ENCODE measurements at places on chromosomes 2 and 18.

DNA sequence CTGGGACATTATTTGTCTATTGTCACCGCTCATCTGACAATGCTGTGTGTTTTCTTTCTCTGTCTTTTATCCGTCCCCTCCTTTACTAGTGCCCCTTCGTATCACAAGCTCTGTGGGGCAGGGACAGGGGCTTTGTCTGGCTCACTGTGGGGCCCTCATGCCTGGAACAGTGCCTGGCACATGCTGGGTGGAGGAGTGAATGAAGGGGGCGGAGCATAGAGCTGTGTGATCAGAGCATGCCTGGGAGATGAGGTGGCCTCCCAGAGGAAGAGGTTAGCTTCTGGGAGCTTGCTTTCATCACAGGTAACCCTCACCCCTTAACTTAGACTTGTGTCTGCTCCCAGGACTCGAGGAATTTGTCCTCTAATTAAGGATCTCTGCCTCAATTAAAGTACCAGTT is 16.4 kb downstream of the MTCL1 start:
- no peak for DNase-seq

- DNase-seq = peak; percentile 34
Observed at GRCh38 chr2:23385748-23386338, 864 bp downstream of the KLHL29 start.

DNA sequence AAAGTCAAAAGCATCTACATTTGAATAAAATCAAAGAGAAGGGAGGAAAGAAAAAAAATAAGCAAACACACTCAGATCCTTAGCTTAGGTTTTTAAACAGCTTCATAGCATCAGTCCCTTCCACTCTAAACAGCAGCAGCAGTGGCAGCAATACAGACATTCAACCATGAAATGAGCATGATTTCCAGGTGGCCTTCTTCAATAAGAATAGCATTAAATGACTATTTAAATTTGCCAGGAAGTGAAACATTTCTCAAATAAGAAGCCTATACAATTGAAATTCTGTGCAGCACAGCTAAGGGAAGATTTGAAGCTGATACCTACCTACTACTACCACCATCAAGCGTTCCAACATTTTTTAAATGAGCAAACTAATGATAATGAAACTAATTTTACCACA is 138.1 kb upstream of the REG3G start:
- DNase-seq = no peak

GRCh38 chr18:76468345-76469304 is 26.4 kb downstream of the ZNF516 start:
- no peak for DNase-seq

DNA sequence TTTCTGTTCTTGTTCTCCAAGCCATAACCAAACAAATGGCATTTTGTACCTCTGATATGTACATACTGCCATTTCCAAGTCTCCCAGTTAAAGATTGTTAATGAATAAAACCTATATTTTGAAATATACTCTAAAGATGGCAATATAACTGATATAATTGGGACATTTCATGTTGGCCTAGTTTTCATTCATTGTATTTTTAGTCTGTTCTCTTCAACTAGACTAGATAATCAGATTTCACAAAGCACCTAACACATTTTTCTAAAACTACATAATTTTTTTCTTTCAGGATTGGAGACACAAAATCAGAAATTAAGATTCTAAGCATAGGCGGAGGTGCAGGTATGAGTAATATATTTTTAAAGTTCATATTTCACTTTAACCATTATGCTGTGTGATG is 5.6 kb downstream of the HNMT start:
- DNase-seq = no peak

DNA sequence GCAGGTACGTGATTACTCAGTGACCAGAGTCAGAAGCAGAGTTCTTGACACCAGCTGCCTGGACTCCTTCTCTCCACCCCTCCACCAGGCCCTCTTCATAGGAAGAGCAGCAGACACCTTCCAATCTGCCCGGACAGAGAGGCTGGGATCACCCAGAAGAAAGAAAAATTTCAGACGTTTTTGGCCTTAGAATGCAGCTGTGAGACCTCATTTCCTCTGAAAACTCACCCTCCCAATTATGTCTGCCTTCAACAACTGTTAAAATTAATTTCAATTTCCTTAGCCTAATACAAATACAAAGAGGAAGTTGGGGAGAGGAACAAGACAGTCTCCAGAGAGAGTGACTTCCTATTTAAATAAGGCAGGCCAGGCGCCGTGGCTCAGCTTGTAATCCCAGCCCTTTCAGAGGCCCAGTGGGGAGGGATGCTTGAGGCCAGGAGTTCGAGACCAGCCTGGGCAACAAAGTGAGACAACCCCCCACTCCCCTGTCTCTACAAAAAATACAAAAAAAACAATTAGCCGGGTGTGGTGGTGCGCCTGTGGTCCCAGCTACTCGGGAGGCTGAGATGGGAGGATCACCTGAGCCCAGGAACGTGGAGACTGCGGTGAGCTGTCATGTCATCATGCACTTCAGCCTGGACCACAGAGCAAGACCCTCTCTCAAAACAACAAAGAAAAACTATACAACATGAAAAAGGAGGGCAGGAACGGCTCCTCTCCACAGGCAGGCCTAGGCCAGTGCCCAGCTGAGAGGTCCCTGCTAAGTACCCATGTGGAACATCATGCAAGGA is 1.6 kb downstream of the SLC66A2 start:
- no peak for DNase-seq

DNA sequence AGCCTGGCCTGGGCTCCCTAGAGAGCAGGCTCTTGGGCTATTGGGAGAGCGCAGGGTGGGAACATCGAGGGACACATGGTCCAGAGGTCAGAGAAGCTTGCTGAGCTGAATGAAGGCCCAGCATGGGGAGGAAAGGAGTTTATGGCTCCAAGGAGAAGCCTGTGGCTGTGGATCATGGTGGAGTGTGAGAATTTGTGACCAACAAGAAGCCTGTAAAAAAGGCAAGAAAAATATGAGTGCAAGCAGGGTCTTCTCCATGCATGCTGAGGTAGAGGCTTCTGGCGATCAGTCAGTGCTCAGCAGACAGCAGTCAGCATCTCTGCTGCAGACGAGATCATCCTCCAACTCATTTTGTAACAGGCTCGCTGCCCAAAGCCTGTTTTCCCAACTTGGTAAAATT is 1.3 kb upstream of the SCYGR3 start:
- no peak for DNase-seq

GRCh38 chr2:30776831-30777635 is 30.2 kb downstream of the CAPN13 start:
- no peak for DNase-seq

- no peak for DNase-seq
Observed at GRCh38 chr2:221467610-221468009, 104.5 kb downstream of the EPHA4 start.

- DNase-seq = no peak
Observed at GRCh38 chr2:55408918-55409868, 10.5 kb downstream of the CCDC88A start.

GRCh38 chr2:102226171-102226570 is 39.3 kb downstream of the IL1RL2 start:
- DNase-seq = no peak

- no peak for DNase-seq
Observed at GRCh38 chr2:241617431-241618154, 19.4 kb downstream of the THAP4 start.

DNA sequence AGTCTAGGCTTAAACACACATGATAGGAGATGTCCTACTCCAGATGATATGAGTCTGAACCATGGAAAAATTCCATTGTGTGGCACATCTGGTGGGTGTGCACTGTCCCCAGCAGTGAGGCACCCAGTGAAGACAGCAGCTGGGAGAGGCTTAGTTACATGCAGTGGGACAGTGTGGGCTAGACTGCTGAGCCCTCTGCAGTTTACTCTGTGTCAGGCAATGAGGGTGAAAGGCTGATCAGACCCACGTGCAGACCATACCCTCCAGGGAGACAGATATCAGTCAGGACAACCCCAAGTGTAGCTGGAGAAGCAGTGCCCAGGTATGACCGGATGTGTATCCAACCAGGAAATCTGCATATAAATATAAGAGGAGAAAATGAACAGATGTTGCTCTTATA is 13.4 kb downstream of the IL37 start:
- DNase-seq = no peak

DNA sequence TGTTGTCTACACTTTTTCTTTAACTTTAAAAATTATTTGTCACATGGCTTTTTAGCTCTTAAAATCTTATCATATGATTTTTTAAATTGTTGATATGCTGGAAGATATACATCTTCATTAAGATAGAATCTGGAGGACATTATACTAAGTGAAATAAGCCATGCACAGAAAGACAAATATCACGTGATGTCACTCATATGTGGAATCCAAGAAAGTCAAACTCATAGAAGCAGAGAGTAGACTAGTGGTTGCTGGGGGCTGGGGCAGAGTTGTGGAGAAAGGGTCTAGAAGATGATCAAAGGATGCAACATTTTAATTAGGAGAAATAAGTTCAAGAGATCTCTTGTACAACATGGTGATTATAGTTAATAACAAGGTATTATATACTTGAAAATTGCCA is 280.9 kb downstream of the GULP1 start:
- no peak for DNase-seq

GRCh38 chr2:234191819-234192407 is 141.4 kb downstream of the SPP2 start:
- DNase-seq = no peak

GRCh38 chr18:61797696-61798590 is 94.9 kb downstream of the RNF152 start:
- DNase-seq = no peak

GRCh38 chr2:9805435-9806297 is 37.6 kb upstream of the TAF1B start:
- no peak for DNase-seq

GRCh38 chr2:219638217-219638947 is 11.0 kb downstream of the SLC4A3 start:
- no peak for DNase-seq

- no peak for DNase-seq
Observed at GRCh38 chr2:42602876-42603219, 34.4 kb downstream of the MTA3 start.

- DNase-seq = no peak
Observed at GRCh38 chr2:199940373-199940772, 14.9 kb downstream of the TYW5 start.

DNA sequence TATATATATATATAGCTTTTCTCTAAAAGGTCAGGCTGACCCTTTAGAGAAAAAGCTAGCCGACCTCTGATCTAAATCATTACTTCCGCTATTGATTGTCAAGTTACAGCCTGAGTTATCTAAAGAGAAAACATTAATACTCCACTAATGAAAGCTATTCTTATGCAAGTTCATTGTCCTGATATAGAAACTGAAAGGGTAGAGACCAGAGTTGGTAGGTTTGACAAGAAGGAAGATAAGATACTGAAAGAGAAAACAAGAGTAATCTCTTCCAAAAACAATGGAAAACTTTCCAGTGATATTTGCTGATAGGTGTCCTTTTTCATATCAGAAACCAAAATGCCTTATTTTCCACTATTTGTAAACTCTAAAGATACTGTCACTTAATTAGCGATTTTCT is 62.8 kb upstream of the SLC39A10 start:
- DNase-seq = no peak

DNA sequence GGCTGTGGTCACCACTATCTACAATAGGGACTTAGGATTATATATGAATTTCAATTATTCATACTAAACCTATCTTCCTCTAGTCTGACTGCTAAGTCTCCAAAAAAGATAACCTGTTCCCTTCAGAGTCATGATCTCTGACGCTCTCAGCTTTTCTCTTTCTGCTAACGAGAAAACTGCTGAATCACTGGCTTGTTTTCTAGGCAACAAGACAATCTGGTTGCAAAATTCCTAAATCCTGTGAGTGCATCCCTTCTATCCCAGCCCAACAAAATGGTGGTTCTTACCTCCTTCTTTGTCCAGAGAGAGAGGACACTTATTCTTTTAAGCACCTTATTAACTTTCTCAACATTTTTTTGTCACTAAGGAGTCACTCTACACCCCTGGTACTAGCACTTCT is 312.3 kb upstream of the PKDCC start:
- DNase-seq = no peak

GRCh38 chr2:108905906-108906305 is 83.1 kb downstream of the EDAR start:
- DNase-seq = no peak

DNA sequence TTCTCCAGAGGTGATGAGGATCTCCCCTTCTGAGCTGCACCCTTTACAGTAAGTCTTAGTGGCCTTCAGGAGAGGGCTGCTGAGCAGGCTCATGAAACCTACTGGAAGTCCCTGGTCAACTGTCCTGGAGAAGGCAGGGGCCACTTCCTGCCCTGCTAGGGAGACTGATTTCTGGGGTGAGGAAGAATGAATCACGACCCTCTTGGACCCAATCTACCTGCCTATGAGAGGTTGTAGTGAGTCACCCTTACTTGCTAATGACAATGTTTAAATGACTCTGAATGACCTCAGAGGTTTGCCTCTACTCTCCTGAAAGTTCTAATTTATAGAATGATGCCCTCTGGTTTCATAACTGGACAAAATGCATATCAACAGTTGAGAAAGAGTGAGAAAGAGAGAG is 79.4 kb upstream of the FAM136A start:
- no peak for DNase-seq

GRCh38 chr18:10713409-10713808 is 187.6 kb downstream of the NAPG start:
- DNase-seq = no peak

DNA sequence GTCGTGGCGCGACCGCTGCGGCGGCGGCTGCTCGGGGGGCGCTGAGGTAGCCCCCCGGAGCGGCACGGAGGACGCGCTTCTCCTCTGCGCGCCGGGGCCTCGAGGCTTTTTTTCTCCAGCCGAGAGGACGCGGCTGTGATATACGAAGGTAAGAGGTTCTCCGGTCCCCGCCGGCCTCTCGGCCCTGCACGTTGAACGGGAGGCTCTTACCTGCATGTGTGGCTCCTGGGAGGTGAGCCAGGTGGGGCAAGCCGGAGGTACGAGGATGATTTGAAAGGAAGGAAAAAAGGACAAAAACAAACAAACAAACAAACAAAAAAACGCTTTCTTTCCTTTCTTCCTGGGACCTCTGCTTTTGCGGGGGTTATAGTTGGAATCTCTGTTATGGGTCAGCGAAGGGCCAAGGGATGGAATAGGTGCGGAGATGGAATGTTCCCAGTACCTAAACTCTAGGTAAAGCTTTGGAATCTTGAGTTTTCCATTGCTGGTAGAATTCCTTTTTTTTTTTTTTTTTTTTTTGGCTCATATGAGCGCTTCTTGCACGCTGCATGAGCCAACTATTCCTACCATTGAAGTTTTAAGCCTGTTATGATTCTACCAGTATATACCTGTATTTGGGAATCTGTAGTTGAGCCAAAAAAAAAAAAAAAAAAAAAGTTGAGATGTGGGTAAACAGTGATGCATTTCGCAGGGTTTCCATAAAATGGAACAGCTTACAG is 674 bp downstream of the PTPN4 start:
- DNase-seq = no peak

DNA sequence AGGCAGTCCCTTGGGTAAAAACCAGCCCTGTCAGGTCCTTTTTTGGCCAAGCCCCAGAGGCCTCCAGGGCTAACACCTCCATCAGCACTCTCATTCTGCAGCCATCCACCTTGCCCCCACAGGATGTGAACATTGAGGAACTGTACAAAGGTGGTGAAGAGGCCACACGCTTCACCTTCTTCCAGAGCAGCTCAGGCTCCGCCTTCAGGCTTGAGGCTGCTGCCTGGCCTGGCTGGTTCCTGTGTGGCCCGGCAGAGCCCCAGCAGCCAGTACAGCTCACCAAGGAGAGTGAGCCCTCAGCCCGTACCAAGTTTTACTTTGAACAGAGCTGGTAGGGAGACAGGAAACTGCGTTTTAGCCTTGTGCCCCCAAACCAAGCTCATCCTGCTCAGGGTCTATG is 7.3 kb downstream of the IL1F10 start:
- no peak for DNase-seq

Data from activated naive CD4-positive, alpha-beta T cell treated with anti-CD3 and anti-CD28 coated beads, Interleukin-2, amount 50 U/mL, for 72 hours (primary cell).